ENCODE measurements at places on chromosomes 5 and 9. TPM values are rescaled to one million over a fixed set of nuclear protein-coding genes. Genes with fewer than 3 reads are reported as not detected.

GRCh38 chr9:20865347-20865746 is 166.1 kb downstream of the HACD4 start:
- no peak overlapping the region for H3K27ac ChIP-seq
- H3K4me3 ChIP-seq: no peak overlapping the region
- H3K4me1 ChIP-seq: peaks cover 4% of the 10 kb centered on the region

DNA sequence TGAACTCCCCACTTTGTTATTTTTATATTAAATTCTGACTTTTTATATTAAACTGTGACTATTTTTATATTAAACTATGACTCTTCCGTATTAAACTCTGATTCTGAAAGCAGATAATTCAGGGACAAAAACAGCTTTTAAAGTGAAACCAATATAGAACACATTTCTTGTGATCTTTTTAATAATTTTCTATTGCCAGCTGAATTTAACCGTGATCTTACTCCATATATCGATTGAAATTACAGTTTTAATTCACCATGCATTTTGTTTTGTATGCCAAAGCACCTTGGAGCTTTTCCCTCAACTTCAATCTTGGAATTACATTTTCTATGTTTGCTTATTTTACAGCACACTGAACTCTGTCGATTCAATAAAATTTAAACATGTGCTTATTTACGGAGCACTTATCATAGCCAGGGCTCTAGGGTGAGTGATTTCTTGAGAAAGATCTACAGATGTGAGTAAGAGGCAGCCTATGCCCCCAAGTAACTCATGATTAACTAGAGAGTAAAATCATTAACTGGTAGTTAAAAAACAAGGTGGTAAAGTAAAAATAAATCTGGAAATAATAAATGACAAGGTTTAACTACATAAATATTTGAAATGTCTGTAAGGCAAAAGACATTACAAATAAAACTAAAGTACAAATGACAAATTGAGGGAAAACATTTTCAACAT is 72.9 kb upstream of the ALDH1B1 start:
- H3K4me3 ChIP-seq: no peak overlapping the region
- H3K27ac ChIP-seq: peak overlapping the region; percentile 12
- DNase-seq: no peak

DNA sequence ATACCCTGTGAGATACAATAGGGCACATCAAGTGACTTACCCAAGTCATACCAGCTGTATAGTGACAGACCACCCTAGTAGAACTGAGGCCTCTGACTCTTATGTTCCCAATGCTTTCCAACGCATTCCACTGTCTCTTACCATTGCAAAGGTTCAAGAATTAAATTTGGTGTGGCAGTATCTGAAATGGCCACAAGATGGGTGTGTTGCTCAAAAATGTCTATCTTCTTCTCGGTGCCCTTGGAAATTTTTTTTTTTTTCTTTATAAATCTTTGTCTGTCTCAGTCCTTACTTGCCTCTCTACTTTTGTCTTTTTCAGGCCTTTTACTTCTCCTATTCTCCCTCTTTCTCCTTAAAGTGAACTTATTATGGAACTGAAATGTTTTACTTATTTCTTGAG is 48.4 kb downstream of the GPR21 start:
- no peaks in the 10 kb centered on the region for H3K27me3 ChIP-seq
- H3K4me1 ChIP-seq: peaks cover 31% of the 10 kb centered on the region
- peaks cover 10% of the 10 kb centered on the region for H3K36me3 ChIP-seq
- DNase-seq: no peak

FSTL4 gene
- total RNA-seq: 0.13 TPM

GRCh38 chr5:13581914-13582313 is 362.6 kb downstream of the DNAH5 start:
- H3K36me3 ChIP-seq: no peaks in the 10 kb centered on the region
- no peak for DNase-seq
- H3K27me3 ChIP-seq: no peaks in the 10 kb centered on the region
- H3K4me1 ChIP-seq: no peaks in the 10 kb centered on the region
- H3K27ac ChIP-seq: no peak overlapping the region

ANKRD34B gene
- total RNA-seq: not detected

DNA sequence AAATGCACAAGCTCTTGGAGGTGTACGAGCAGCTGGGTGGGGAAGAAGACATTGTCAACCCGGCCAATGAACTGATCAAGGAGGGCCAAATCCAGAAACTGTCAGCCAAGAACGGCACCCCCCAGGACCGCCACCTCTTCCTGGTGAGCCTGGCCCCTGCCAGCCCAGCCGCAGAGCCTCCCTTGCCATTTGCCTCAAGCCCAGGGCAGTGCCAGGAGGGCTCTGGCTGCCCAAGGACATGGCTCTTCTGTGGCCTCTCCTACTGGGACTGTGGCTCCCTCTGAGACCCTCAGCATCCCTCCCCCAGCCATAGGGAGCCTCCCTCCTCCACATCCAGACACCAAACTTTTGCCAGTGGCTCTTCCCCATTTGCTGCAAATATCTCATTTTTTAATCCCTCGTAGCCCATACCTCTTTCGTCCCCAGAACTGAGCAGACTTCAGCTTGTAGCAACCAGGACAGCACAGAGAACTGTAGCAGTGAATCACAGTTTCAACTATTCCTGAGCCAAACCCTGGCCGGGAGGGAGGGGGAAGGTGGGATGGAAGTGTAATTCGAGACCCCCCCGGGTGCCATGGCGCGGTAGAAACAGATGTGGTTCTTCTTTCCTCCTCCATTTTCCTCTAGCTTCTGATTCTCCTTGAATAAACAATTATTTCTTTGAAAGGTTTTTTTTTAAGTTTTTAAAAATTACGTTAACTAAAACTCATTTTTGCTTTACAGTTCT is 44.5 kb upstream of the SUSD3 start:
- H3K36me3 ChIP-seq: peaks cover 3% of the 10 kb centered on the region
- H3K27me3 ChIP-seq: no peaks in the 10 kb centered on the region
- no peak overlapping the region for H3K27ac ChIP-seq
- H3K4me1 ChIP-seq: peaks cover 4% of the 10 kb centered on the region

GRCh38 chr5:38426490-38426889 is 130.0 kb downstream of the LIFR start:
- no peaks in the 10 kb centered on the region for H3K4me1 ChIP-seq
- H3K4me3 ChIP-seq: no peak overlapping the region
- H3K27ac ChIP-seq: no peak overlapping the region
- DNase-seq: no peak

DNA sequence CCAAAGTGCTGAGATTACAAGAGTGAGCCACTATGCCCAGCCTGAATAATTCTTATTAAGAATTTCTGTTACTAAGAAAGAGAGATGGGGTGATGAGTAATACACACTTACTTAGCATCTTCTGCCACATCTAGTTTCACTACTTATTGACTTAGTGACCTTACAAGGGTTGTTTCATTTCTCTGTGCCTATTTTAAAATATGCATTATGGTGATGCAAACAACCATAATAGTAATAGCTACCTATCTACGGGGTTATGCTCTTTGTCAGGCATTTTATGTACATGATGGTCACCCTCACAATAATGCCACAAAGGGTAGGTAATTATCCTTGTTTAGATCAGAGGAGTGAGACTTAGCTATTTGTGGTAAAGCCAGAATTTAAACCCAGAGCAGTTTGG is 499.0 kb upstream of the SGCD start:
- no peak for DNase-seq
- H3K4me1 ChIP-seq: no peaks in the 10 kb centered on the region
- no peak overlapping the region for H3K4me3 ChIP-seq
- no peak overlapping the region for H3K27ac ChIP-seq
- no peaks in the 10 kb centered on the region for H3K36me3 ChIP-seq

BASP1 gene
- 29.2 TPM for total RNA-seq

DNA sequence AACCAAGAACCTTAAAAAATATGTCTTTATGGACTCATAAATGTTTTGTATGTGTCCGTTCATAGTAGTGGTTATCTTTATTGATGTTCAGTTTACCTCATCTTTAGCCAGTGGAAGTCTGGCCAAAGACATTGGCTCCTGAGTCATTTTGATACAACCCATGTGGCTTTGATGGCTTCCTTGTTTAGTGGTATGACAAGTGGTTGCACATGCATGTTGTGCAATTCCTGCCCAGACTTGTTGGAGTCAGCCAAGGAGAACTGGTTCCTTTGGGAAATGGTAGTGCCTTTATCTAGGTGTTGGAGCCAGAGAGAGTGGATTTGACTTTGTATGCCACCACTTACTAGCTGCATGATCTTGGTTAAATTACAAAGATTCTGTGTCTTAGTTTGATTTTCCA is 94.3 kb downstream of the RPS23 start:
- H3K36me3 ChIP-seq: no peaks in the 10 kb centered on the region
- H3K27me3 ChIP-seq: no peaks in the 10 kb centered on the region
- DNase-seq: peak; percentile 13
- H3K4me1 ChIP-seq: no peaks in the 10 kb centered on the region
- H3K27ac ChIP-seq: no peak overlapping the region

- no peaks in the 10 kb centered on the region for H3K36me3 ChIP-seq
- no peaks in the 10 kb centered on the region for H3K27me3 ChIP-seq
- H3K4me1 ChIP-seq: peaks cover 26% of the 10 kb centered on the region
- H3K4me3 ChIP-seq: no peak overlapping the region
- no peak for DNase-seq
Observed at GRCh38 chr5:95921501-95921900, 40.1 kb downstream of the ELL2 start.

DNA sequence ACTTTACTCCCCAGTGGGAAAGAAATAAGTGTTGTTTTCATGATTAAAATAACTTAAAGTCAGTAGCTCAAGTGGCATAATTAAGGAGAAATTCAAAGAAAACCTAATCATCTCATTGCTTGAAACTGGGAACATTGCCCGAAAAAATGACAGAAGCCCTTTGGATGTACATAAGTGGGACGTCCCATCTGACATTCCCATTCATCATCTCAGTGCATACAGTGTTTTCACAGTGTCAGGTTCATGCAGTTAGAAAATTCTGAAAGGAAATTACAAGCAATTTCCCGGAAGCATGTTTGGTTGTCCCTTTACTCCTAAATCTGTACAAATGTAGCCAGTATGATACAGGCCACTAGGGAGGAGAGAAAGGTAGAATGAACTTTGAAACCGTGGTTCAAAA is 95.6 kb downstream of the ADAMTS16 start:
- H3K27me3 ChIP-seq: no peaks in the 10 kb centered on the region
- H3K4me1 ChIP-seq: no peaks in the 10 kb centered on the region
- no peak overlapping the region for H3K4me3 ChIP-seq

- no peaks in the 10 kb centered on the region for H3K36me3 ChIP-seq
- no peaks in the 10 kb centered on the region for H3K27me3 ChIP-seq
- H3K4me3 ChIP-seq: no peak overlapping the region
- no peak overlapping the region for H3K27ac ChIP-seq
- H3K4me1 ChIP-seq: peaks cover 13% of the 10 kb centered on the region
Observed at GRCh38 chr9:127710204-127710783, 3.5 kb downstream of the CFAP157 start.

DNA sequence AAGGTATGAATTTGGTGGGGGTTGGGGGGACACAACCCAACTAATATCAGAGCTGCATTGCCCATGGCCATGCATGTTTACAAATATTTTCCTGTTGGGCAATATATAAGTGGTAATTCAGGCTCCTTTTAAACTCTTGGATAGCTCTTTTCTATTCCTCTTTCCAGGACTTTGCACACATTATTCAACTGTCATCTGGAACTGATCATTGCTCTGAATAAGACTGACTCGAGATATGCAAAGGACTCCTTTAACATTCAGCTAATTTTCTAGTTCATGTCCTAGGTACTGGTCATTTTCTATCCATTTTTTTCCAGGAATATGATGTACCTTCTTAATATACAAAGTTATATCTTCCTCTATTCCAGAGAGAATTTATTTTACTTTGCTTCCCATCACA is 89.5 kb upstream of the STK32A start:
- no peak overlapping the region for H3K4me3 ChIP-seq
- no peak overlapping the region for H3K27ac ChIP-seq
- H3K36me3 ChIP-seq: no peaks in the 10 kb centered on the region
- H3K27me3 ChIP-seq: no peaks in the 10 kb centered on the region
- H3K4me1 ChIP-seq: no peaks in the 10 kb centered on the region

GRCh38 chr5:141850786-141851185 is 27.4 kb downstream of the PCDH1 start:
- no peaks in the 10 kb centered on the region for H3K36me3 ChIP-seq
- peaks cover 16% of the 10 kb centered on the region for H3K4me1 ChIP-seq
- DNase-seq: no peak
- no peaks in the 10 kb centered on the region for H3K27me3 ChIP-seq

DNA sequence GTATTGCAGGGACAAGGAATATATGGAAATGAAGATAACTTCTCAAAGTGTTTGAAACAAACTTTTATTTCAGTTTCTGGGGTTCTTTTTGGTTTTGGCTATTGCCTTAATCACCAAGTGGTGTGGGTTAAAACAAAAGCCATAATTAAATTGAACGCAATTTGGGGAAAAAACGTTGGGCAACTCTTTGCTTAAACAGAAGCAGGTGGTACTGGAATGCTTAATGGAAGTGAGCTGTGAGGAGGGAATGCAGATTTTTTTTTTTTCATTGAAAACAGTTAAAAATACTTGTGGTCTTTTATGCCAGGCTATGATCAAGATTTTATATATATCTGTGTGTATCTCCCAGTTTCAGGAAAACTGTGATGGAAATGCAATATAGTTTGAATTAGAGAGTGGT is 195.7 kb upstream of the TUT7 start:
- DNase-seq: no peak
- no peaks in the 10 kb centered on the region for H3K27me3 ChIP-seq
- no peak overlapping the region for H3K27ac ChIP-seq
- no peak overlapping the region for H3K4me3 ChIP-seq

- H3K4me1 ChIP-seq: peaks cover 8% of the 10 kb centered on the region
- no peaks in the 10 kb centered on the region for H3K36me3 ChIP-seq
- H3K27me3 ChIP-seq: no peaks in the 10 kb centered on the region
- H3K27ac ChIP-seq: no peak overlapping the region
Observed at GRCh38 chr9:133704711-133705181, 33.4 kb downstream of the SARDH start.

DNA sequence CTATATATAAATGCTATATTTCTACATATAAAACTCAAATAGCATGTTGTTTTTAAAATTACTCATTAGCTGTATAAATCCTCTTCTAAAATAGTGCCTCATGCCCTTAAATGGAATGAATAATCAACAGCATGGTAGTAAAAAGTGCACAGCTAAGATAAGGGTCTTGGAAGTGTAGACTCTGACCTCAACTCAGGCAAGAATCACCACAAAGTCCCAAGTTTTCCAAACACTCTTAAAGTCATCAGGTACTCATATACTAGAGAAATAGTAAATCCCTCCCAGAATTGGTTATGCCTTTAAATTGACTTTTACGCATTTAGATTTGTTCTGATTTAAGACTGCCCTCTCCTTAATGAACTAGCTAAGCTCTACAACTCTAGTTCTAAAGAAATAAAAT is 113.8 kb downstream of the TMEM161B start:
- H3K4me3 ChIP-seq: no peak overlapping the region
- H3K27me3 ChIP-seq: no peaks in the 10 kb centered on the region
- H3K27ac ChIP-seq: no peak overlapping the region
- DNase-seq: no peak
- no peaks in the 10 kb centered on the region for H3K4me1 ChIP-seq

DNA sequence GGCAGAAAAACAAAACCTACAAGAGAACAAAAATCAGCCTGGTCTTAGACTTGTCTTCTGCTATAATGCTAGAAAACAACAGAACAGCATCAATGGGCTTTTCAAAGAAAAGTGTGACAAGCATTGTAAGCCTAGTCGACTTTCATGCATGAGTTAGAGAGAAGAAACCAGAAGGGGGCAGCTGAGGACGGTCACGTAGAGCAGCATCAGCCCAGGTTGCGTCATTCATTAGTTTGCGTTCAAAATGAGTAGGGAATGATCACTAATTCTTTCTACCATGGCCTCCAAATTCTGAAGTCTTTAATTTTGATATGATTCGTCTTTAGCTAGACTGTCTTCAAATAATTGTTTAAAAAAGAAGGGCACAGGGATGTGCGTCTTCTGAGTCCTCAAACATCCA is 4.7 kb upstream of the ISCA1 start:
- no peaks in the 10 kb centered on the region for H3K27me3 ChIP-seq
- no peak for DNase-seq
- H3K36me3 ChIP-seq: no peaks in the 10 kb centered on the region
- H3K27ac ChIP-seq: no peak overlapping the region

All from thyroid gland (tissue), 4 donors.